ENCODE measurements at places on chromosomes 7 and 10.

DNA sequence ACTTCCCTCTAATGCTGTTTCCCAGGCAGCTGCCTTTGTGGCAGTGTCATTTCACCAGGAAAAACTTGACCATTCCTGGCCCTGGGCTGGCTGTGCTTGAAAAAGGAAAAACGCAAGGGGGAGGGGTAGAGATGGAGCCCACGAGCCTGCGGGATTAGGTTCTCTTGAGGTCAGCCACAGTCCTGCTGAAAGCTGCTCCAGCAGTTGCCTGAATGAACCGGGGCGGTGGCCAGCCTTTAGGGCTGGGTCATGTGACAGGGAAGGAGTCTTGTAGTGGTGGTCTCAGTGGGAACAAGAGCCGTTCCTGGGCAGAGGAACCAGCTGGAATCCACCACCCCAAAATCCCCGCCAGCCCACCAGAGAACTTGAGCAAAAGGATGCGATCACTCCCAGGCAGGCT, 51.2 kb upstream of the LRRC4 start:
- no peak for DNase-seq

GRCh38 chr7:114660126-114660486, 245.5 kb downstream of the FOXP2 start:
- DNase-seq = no peak

DNA sequence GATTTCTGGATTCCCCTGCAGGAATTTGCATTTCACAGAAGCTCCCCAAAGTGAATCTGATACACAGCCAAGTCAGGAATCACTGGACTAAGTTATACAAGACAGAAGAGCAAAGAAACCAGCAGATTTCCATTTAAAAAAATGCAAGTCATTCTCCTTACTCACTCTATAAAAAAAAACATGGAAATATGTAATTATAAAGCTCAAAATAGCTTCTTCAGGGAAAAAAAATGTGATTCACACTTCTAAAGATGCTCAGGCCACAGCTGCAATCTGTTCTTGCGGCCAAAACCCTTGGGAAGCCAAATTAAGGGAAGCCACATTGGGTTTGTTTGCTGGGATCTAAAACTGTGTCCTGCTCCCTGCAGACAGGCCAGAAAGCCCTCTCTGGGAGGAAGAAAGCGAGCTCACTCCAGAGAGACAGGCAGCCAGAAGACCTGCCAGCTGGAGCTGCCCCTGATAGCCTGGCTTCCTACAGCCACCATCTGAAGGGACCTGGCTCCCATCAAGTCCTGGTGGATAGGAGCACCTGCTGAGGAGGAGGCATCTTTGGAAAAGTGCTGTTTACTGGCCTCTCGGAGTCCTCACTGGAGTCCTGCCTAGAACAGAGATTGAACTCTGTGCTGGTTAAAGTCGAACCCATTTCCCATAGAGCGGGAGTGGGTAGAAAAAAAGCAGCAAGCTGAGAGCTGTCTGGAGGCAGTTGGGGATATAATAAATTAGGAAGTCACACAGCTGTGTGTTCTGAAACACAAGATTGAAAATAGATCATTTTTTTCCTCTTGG, 359.2 kb upstream of the AOAH start:
- no peak for DNase-seq

- no peak for DNase-seq
Observed at GRCh38 chr7:143334244-143334643, 18.3 kb downstream of the CLCN1 start.

GRCh38 chr7:51213618-51214017, 103.0 kb downstream of the COBL start:
- DNase-seq = no peak

DNA sequence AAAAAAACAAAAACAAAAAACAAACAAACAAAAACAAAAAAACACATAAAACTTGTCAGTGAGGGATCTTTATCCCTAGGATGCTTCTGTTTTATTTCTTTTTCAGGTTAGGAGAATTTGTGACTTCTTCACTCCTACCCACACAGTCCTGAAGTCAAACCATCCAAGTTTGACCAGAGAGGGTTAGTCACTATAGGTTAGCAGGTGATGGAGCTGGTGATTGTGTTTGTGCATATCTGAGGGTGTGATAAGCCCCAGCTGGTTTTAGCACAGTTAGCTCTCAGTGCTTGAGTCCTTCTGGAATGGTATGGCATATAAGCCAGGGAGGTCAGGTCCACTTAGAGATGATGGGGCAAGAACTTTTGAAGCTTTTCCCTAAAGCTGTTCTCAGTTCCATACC, 11.8 kb upstream of the IKZF1 start:
- DNase-seq = no peak

Measured in inflammatory macrophage treated with lipopolysaccharide for 4 hours (primary cell).